ENCODE measurements at places on chromosomes 3 and 15. TPM values are rescaled to one million over a fixed set of nuclear protein-coding genes. Genes with fewer than 3 reads are reported as not detected.

The CD200 gene
- total RNA-seq = 1.3 TPM

GRCh38 chr3:13839253-13839652 lies 40.6 kb downstream of the WNT7A start:
- H3K4me3 ChIP-seq = no peak overlapping the region
- no peaks in the 10 kb centered on the region for H3K4me1 ChIP-seq
- H3K27ac ChIP-seq = no peak overlapping the region
- no peaks in the 10 kb centered on the region for H3K36me3 ChIP-seq
- peaks cover 8% of the 10 kb centered on the region for H3K27me3 ChIP-seq
- DNase-seq = no peak

- H3K4me1 ChIP-seq = peaks cover 60% of the 10 kb centered on the region
- no peak for DNase-seq
- H3K36me3 ChIP-seq = no peaks in the 10 kb centered on the region
- no peaks in the 10 kb centered on the region for H3K27me3 ChIP-seq
- H3K4me3 ChIP-seq = no peak overlapping the region
Observed at GRCh38 chr3:172097585-172097984, 58.2 kb downstream of the FNDC3B start.

- no peak for DNase-seq
- no peak overlapping the region for H3K4me3 ChIP-seq
- no peak overlapping the region for H3K27ac ChIP-seq
- H3K27me3 ChIP-seq = peaks cover 90% of the 10 kb centered on the region
- H3K4me1 ChIP-seq = no peaks in the 10 kb centered on the region
- H3K36me3 ChIP-seq = no peaks in the 10 kb centered on the region
Observed at GRCh38 chr15:89414571-89414970, 79.9 kb upstream of the POLG start.

DNA sequence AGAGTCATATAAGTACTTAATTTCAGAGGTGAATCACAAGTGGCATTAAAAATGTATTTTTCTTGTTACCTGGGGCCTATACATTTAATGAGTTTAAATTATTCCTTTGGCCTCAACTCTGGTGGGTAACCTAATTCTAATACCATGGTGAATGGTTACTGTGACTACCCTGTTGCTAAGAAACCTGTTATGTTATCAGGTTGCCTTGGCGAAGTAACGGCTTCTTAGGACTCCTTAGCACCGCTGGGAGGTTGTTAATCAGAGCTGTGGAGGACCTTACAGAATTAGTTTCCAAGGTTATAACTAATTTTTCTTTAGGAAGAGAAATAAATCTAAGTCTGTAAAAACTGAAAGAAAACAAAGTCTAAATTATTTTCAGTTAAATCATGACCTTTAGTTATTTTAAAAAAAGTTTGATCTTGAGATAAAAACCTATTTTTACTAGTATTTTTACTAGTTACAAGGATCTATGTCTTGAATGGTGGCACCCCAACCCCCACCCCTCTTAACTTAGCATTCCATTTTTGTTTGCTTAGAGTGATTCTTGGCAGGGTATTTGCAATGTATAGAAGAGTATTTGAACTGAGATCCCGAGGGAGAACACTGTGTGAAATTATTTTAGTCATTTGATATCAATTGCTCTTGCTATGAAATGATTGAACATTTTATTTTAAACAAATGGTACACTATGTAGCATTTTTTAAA lies 155.5 kb downstream of the FNDC3B start:
- no peak overlapping the region for H3K27ac ChIP-seq
- DNase-seq = no peak
- H3K4me1 ChIP-seq = peaks cover 29% of the 10 kb centered on the region
- no peak overlapping the region for H3K4me3 ChIP-seq

- no peaks in the 10 kb centered on the region for H3K27me3 ChIP-seq
- H3K27ac ChIP-seq = no peak overlapping the region
- H3K4me1 ChIP-seq = no peaks in the 10 kb centered on the region
- no peaks in the 10 kb centered on the region for H3K36me3 ChIP-seq
- no peak for DNase-seq
Observed at GRCh38 chr3:143859465-143860203, 11.4 kb upstream of the SLC9A9 start.
